ENCODE measurements at places on chromosomes 13 and 19.

DNA sequence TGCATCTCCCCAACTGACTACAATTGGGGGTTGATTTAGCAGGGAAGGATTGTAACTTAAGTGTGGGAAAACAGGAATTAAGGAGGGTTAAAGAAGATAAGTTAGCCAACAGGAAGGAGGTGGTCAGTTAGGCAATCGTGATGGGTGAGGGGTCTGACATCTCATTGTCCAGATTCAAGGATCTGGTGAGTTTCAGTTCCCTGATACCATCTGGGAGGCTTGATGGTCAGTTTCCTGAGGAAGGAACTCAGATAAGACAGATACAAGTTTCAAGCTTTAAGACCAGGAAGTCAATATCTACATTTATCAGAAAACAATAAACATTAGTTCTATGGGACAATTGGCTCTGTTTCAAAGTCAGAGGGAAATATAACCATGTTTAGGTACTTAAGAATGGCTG lies 601.8 kb downstream of the SLITRK6 start:
- no peak for DNase-seq
- H3K4me1 ChIP-seq: no peaks in the 10 kb centered on the region
- H3K4me3 ChIP-seq: no peak overlapping the region
- no peaks in the 10 kb centered on the region for H3K27me3 ChIP-seq
- H3K36me3 ChIP-seq: no peaks in the 10 kb centered on the region

DNA sequence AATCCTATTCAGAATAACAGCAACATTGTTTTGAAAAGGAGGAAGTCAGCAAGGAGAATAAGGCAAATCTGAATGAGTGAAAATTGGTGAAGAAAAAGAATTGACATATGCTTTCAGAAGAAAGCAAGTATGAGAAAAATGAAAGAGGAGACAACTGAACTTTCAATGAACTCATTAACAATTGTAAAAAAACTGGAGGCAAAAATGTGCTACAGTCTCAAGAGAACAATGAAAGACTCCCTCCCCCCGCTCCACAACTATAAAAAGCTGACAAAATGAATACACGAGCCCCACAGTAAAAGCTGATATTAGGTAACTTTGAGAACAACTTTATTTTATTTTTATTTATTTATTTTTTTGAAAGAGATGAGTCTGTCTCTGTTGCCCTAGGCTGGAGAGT lies 373.1 kb downstream of the DIAPH3 start:
- no peaks in the 10 kb centered on the region for H3K27me3 ChIP-seq
- H3K36me3 ChIP-seq: no peaks in the 10 kb centered on the region
- H3K27ac ChIP-seq: no peak overlapping the region
- H3K4me3 ChIP-seq: no peak overlapping the region

GRCh38 chr19:14459703-14460102 lies 15.5 kb downstream of the PTGER1 start:
- DNase-seq: peak; percentile 91
- H3K36me3 ChIP-seq: peaks cover 37% of the 10 kb centered on the region
- H3K27me3 ChIP-seq: no peaks in the 10 kb centered on the region
- H3K4me1 ChIP-seq: peaks cover 26% of the 10 kb centered on the region
- peak overlapping the region; percentile 75 for H3K27ac ChIP-seq

DNA sequence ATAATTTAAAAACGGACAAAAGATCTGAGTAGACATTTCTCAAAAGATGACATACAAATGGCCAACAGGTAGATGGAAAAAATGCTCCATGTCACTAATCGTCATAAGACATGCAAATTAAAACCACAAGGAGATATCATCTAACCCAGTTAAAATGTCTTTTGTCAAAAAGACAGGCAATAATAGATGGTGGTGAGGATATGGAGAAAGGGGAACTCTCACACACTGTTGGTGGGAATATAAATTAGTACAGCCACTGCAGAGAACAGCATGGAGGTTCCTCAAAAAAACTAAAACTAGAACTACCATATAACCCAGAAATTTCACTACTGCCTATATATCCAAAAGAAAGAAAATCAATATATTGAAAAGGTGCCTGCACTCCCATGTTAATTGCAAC lies 37.9 kb downstream of the OR10H4 start:
- H3K4me3 ChIP-seq: no peak overlapping the region
- no peaks in the 10 kb centered on the region for H3K36me3 ChIP-seq
- DNase-seq: no peak

DNA sequence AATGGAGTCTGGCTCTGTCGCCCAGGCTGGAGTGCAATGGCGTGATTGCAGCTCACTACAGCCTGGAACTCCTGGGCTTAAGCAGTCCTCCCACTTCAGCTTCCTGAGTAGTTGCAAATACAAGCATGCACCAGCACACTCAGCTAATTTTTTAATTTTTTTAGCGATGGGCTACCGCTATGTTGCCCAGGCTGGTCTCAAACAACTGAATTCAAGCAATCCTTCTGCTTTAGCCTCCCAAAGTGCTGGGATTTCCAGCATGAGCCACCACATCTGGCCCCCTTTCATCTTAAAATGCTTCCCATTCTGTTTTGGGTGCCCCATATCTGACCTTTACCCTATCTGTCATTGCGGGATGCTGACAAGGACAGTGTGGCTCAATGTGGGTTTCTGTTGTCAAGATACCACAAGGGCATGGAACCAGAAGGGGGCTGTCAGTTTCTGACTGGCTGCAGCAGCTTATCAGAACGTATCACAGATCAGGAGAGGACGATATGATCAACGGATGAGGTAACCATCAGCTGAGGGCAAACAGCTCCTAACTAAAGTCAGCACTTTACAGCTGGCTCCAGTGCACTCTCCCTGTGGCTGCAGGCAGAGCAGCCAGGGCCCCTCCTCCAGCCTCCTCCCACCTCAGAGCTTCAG lies 32.4 kb downstream of the GPR42 start:
- no peak overlapping the region for H3K27ac ChIP-seq
- peaks cover 1% of the 10 kb centered on the region for H3K36me3 ChIP-seq
- H3K4me3 ChIP-seq: no peak overlapping the region

DNA sequence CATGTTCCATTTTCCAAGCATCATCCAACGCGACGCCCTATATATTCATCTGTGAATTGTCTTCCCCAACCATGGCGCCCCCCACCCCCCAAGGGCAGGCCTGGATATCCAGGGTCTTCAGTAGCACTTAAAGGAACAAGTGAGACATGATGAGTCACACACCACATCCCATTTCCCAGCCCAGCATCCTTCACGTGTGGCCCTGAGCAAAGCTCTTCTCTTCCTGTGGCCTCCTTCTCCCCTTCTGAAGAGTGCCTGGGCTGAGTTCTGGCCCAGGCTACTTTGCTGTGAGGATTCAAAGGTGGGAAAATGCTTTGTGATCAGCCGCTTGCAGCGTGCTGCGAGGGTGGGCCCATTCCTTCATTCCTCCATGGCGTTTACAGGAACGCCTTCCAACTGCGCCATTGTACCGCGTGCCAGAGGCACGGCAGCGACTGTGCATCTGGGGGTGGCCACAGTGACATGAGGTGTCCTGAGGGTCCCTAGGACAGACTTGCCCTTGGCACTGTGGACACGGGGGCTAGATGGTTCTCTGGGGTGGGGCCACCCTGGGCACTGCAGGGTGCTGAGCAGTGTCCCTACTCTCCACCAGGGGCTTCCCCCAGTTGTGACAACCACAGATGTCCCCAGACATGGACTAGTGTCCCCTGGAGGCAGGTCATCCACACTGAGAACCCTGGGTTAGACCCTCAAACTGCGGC lies 11.7 kb downstream of the PLIN4 start:
- peaks cover 11% of the 10 kb centered on the region for H3K4me1 ChIP-seq
- peak; percentile 49 for DNase-seq
- no peak overlapping the region for H3K4me3 ChIP-seq
- H3K36me3 ChIP-seq: peaks cover 1% of the 10 kb centered on the region

GRCh38 chr13:99294958-99295357 lies 12.2 kb downstream of the GPR183 start:
- no peak for DNase-seq
- H3K27me3 ChIP-seq: no peaks in the 10 kb centered on the region
- H3K4me3 ChIP-seq: peak overlapping the region; percentile 21

All from activated CD8-positive, alpha-beta memory T cell treated with anti-CD3 and anti-CD28 coated beads, Interleukin-2, amount 10 ng/mL, durations not matched to agents 7 days and 5 days (primary cell).